Breast epithelium (tissue), 4 donors: ENCODE measurements at places on chromosomes 2 and 18. TPM values are rescaled to one million over a fixed set of nuclear protein-coding genes. Genes with fewer than 3 reads are reported as not detected.
A peak's percentile ranks its signal among the peaks of the same experiment; 100 is the strongest.

- no peaks in the 10 kb centered on the region for H3K36me3 ChIP-seq
- H3K4me1 ChIP-seq: no peaks in the 10 kb centered on the region
- no peak overlapping the region for H3K27ac ChIP-seq
- H3K4me3 ChIP-seq: no peak overlapping the region
- DNase-seq: no peak
Observed at GRCh38 chr2:185202381-185202780, 536.2 kb upstream of the FSIP2 start.

Gene IL36G
- total RNA-seq: not detected

Gene GPR35
- 4.7 TPM for total RNA-seq

Gene NGEF
- 1.6 TPM for total RNA-seq

DNA sequence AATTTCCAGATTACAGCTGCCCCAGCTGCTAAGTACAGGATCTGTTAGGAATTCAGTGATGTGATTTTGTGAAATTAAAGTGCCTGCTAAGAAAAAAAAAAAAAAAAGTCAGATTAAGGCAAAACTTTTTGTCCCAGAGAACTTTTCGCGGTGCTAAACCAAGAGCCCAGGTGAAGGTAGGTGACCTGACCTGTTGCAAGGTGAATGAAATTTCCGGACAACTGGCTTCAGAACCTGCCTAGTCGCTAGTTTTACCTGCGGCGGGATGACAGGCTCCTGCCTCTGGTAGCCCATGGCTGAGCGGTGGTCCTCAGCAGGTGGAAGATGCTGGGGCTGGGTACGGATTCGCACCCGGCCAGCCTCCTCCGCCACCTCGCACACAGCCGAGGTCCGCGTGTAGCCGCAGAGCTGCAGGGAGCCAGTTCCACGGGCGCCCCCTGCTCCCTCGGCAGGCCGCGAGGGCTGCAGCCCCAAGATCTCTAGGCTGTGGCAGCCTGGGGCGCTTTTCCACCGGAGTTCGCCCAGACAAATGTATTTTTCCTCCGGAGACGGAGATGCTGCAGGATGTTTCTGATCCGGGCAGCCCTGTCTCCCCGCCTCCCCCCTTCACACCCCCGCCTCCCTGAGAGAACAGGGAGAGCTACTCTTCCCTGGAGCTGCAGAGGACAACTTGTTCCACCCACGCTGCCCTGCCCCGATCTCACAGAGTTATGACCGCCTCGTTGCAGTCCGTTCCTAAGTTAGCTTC, at the start of gene SLC38A11:
SLC38A11 (minus strand) TSS at position 572 of the 748 bp plus-strand sequence; CDS start at position 294, 278 bp downstream.
- peak within 1 kb of the TSS; percentile 48 for H3K4me3 ChIP-seq
- no peak within 1 kb of the TSS for H3K27ac ChIP-seq
- H3K27me3 ChIP-seq: no peaks in the 10 kb centered on the region

- H3K27ac ChIP-seq: no peak overlapping the region
- H3K4me3 ChIP-seq: no peak overlapping the region
- no peaks in the 10 kb centered on the region for H3K27me3 ChIP-seq
- no peaks in the 10 kb centered on the region for H3K36me3 ChIP-seq
Observed at GRCh38 chr2:240575101-240575965, 7.0 kb downstream of the RNPEPL1 start.

Gene CFC1
- not detected for total RNA-seq

DNA sequence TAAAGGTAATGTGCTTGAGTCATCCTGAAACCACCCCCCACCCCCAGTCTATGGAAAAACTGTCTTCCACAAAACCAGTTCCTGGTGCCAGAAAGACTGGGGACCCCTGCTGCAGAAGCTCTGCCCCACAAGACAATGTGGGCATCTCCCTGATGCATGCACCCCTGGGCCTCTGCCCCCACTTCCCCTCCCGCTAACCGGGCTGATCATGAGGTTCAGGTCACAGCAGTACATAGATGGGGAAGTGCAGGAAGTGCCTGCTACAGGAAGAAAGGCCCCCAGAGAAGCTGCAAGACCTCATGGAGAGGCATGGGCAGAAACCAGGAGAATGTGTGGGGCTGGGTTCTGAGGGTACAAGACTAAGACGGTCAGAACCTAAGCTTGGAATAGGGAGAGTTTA, 243.4 kb upstream of the ID2 start:
- H3K4me3 ChIP-seq: no peak overlapping the region
- no peaks in the 10 kb centered on the region for H3K4me1 ChIP-seq
- no peak for DNase-seq
- H3K36me3 ChIP-seq: no peaks in the 10 kb centered on the region
- H3K27ac ChIP-seq: no peak overlapping the region
